ENCODE measurements at places on chromosomes 4 and X.

- DNase-seq: no peak
These were observed 167.2 kb downstream of the NPNT start for GRCh38 chr4:106062452-106062875.

DNA sequence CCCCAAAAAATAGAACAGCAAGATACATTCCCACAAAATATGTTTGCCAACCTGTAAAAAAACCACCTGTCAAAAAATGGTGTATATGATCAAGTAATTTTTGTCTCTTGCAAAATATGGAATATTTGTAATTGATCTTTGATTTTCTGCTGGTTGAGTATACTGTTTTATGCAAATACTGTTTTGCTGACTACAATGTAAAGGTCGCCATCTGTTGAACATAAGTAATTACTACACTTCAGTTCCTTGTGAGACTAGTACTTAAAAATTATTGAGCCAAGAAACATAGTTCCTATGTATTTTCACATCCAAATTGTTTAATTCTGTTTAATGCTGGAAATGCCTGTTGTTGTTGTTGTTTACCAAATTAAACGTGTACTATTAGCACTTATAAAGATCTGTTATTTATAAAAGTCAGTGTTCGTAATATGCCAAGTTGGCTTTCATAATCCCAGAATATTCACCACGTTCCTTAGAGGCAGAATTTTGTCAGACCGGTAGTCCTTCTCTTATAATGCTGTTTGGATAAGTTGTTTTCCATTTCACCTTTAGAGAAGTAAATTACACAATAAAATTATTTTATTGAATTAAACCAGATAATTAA lies 144.2 kb downstream of the PDLIM5 start:
- no peak for DNase-seq

- no peak for DNase-seq
These were observed 101.7 kb upstream of the MAP3K15 start for GRCh38 chrX:19616959-19617358.

- DNase-seq: no peak
These were observed 148.7 kb upstream of the CTSO start for GRCh38 chr4:156102411-156102810.

GRCh38 chr4:115972967-115973366 lies 859.5 kb upstream of the NDST4 start:
- no peak for DNase-seq

DNA sequence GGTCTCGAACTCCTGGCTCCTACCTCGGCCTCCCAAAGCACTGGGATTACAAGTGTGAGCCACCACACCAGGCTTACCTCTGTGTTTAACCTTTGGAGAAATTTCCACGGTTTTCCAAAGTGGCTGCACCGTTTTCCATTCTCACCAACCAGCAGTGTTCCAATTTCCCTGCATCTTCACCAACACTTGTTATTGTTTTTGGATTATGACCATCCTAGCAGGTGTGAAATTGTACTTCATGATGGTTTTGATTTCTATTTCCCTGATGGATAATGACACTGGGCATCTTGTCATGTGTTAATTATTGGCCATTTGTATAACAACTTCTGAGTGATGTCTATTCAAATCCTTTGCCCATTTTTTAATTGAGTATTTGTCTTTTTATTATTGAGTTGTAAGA lies 2.7 kb upstream of the MAP3K15 start:
- no peak for DNase-seq

DNA sequence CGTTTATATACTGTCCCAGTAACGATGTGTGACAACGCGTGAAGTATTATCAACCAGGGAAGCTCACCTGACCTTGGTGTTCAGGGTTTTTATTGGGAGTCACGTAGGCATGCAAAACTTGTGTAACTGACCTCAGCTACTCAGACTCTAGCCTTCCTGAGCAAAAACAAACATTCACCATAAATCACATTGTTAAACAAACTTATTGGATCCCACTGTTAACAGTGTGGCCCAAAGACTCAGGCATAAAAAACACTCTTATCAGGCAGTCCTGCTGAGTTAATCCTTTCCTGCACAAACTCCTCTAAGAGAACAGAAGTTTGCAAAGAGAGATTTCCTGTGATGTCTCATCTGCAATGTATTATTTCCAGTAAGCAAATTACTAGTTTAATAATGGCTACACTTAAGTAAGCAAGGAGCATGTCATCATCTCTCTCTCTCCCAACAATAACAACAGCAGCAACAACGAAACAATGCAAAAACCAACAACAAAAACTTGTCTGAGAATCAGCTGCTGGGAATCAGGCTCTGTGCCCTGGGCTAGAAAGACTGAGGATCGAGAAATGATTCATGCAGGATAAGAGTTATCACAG lies 12.0 kb downstream of the GAGE1 start:
- DNase-seq: no peak

DNA sequence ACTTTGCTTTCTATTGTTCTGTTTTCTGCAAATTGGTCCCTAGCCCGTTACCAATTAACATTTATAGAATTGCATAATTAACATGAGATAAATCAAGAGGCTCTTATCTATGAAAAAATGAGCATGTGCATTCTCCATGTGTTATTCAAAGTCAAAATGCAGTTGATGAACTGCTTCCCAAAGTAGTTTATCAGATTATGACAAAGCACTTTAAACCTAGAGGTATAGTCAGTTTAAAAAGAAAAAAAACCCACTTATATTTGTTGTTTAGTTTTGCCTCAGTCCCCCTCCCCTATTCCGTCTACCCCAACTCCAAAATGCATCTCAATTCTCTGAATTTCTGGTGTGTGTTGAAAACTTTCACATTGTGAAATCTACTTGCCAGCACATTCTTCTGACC lies 119.5 kb downstream of the ATXN3L start:
- no peak for DNase-seq

DNA sequence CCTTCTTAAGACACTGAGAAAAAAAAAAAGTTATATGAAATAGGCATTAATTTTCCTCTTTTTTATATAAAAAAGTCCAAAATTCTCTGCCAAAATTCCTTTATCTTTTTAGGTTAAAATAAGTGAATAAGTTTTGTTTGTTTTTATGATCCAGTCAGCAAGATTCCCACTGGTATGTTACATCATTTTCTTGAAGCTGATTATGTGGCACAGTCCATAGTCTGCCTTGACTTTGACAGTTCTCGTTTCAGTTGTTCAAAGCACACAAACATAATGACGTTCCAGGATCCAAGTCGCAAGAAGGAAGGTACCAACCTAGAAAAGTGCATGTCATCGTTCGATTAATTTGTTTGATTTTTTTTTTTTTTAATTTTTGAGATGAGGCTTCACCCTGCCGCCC lies 9.1 kb downstream of the UCP1 start:
- no peak for DNase-seq

DNA sequence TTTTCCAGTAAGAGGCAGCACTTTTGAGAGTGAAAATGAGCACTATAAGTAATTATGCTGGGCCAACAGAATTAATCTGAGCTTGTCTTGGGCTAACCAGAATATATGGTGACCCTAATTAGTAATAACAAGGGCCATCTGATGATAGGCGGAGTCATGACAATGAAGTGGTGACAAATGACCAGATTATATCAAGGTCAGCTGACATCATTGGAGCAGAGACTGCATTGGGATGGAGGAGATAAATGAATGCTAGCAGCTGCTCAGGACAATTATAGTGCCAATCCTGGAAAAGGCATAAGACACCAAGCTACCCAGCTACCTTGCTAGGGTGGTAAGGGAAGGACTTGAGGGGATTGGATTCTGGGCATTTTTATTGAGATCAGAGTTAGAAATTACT lies 1548.7 kb downstream of the RPA4 start:
- DNase-seq: no peak

DNA sequence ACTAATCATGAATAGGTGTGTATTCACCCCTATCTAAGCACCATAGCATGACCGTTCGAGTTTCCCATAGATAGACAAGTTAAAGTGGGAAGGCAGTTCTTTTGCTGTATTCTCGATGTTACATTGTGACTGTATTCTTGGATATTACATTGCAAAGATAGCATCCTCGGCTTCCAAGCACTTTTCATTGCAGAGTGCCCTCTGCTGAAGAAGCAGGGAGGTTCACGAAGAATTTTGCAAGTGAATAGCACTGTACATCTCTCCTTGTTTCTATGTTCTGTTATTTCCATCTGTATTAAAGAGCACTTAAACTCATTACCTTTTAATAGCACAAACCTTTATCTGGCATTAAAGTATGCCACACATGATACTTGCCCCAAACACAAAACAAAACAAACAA lies 426.7 kb upstream of the ARX start:
- no peak for DNase-seq

DNA sequence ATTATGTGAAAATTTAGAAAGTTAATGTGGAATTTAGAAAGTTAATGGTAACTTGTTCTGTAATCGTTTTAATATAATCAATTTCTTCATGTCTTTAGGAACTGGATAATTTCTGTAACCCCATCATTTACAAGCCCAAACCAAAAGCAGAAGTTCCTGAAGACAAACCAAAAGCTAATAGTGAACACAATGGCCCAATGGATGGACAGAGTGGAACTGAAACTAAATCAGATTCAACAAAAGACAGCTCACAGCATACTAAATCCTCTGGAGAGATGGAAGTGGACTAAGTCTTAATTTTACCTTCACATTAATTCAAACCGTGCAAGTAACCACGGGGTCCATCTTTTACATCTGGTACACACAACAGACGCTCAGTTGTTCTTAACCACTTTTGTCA lies 48.1 kb upstream of the PLK4 start:
- DNase-seq: no peak
